ENCODE measurements at places on chromosomes 7 and 10.

DNA sequence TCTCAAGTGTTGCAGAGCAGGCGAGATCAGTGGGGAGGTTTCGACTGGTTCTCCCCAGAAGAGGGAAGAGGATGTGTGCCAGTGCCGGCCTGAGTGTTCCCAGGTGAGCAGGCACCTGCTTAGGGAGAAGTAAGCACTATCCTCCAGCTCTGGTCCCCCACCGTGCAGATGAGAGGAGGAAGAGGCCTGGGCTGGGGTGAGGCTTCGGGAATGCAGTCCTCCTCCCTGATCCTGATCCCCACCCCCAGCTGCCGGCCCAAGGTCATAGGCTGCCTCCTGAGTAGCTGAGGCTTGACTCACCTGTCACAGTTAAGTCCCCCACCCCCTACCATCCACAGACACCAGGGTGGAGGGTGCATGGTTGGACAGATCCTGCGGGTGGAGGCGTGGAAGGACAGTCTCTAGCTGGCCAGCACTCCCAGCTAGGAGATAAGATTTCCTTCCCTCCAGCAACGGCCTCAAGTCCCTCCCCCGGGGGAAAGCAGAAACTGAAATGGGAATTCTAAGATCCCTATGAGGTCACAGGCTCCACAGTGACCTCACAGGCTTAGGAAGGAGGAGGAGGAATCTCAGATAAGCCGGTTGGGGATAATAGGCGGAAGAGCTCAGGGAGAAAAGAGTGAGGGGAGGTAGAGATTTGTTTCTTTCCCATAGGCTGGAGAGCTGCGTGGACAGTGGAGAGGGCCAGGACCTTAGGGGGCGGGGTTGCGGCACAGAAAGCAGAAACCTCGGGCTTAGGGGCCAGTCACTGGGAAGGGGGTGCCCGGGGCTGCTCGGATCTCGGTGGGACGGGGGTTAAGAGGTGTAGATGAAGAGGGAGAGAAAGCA is 1.0 kb downstream of the LRCH4 start:
- peak overlapping the region; percentile 90 for H3K4me3 ChIP-seq
- H3K27me3 ChIP-seq: no peaks in the 10 kb centered on the region
- peaks cover 41% of the 10 kb centered on the region for H3K4me1 ChIP-seq
- peaks cover 39% of the 10 kb centered on the region for H3K36me3 ChIP-seq

GRCh38 chr10:59805014-59805413 is 51.8 kb upstream of the MRLN start:
- no peaks in the 10 kb centered on the region for H3K4me1 ChIP-seq
- H3K36me3 ChIP-seq: peaks cover 85% of the 10 kb centered on the region
- no peaks in the 10 kb centered on the region for H3K27me3 ChIP-seq
- H3K4me3 ChIP-seq: no peak overlapping the region
- peak; percentile 13 for DNase-seq

- H3K36me3 ChIP-seq: peaks cover 67% of the 10 kb centered on the region
- H3K4me3 ChIP-seq: no peak overlapping the region
- DNase-seq: no peak
- peak overlapping the region; percentile 38 for H3K27ac ChIP-seq
- 0 out of 2 replicates have a peak, but pooled peaks cover 6% of the 10 kb centered on the region for H3K4me1 ChIP-seq
Observed at GRCh38 chr10:8073691-8074416, 19.4 kb downstream of the GATA3 start.

DNA sequence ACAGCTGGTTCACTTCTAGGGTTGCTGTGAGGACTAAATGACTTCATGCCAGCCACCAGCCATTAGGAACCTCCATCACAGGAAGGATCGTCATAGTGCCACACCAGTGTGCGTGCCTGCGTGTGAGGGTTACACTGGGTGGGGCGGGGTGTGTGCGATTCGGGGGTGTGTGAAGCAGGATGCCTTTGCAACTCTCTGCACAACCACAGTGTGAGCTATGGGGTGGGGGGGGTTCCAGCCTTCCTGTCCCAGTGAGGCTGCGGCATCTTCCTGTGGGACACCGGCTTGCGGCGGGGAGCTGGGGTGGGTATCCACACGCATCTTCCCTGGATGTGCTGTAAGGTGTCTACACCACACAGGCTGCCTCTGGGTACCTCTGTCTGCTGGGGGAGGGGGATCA is 6.9 kb upstream of the ELFN1 start:
- no peak overlapping the region for H3K4me3 ChIP-seq
- no peak overlapping the region for H3K27ac ChIP-seq
- peaks cover 41% of the 10 kb centered on the region for H3K4me1 ChIP-seq
- no peak for DNase-seq
- no peaks in the 10 kb centered on the region for H3K36me3 ChIP-seq

GRCh38 chr10:96578022-96578421 is 8.8 kb downstream of the TM9SF3 start:
- no peak overlapping the region for H3K27ac ChIP-seq
- no peaks in the 10 kb centered on the region for H3K27me3 ChIP-seq
- peaks cover 18% of the 10 kb centered on the region for H3K4me1 ChIP-seq

DNA sequence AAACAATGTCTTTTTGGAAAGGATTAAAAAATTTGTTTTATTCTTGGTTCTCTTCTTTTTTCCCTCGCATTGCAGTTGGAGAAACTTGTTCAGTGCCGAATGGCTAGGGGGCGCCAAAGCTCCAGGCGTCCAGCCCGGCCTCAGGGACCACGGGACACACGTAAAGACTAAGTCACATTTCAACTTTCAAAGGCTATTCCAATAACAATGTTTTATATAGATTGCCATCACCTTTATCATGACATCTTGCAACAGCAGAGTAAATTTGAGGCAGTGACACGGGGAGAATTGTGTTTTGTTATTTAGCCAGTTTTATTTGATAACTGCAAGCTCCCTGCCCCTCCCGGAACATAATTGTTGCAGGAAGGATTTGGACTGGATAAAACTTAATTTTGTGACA is 2.2 kb upstream of the IGFBP3 start:
- H3K4me3 ChIP-seq: no peak overlapping the region
- H3K4me1 ChIP-seq: no peaks in the 10 kb centered on the region
- no peak overlapping the region for H3K27ac ChIP-seq
- H3K27me3 ChIP-seq: no peaks in the 10 kb centered on the region

Measured in DND-41 (cell line).